ENCODE measurements at places on chromosomes 7 and 10.

- no peak overlapping the region for H3K4me3 ChIP-seq
- no peak for DNase-seq
- no peak overlapping the region for H3K27ac ChIP-seq
- no peaks in the 10 kb centered on the region for H3K36me3 ChIP-seq
- H3K27me3 ChIP-seq: no peaks in the 10 kb centered on the region
These were observed 17.2 kb downstream of the VSTM2A start for GRCh38 chr7:54559401-54559800.

- DNase-seq: no peak
- H3K27ac ChIP-seq: no peak overlapping the region
- peaks cover 2% of the 10 kb centered on the region for H3K4me1 ChIP-seq
- H3K36me3 ChIP-seq: no peaks in the 10 kb centered on the region
- H3K4me3 ChIP-seq: no peak overlapping the region
- H3K27me3 ChIP-seq: no peaks in the 10 kb centered on the region
These were observed 73.0 kb downstream of the ADCY1 start for GRCh38 chr7:45646996-45647825.

DNA sequence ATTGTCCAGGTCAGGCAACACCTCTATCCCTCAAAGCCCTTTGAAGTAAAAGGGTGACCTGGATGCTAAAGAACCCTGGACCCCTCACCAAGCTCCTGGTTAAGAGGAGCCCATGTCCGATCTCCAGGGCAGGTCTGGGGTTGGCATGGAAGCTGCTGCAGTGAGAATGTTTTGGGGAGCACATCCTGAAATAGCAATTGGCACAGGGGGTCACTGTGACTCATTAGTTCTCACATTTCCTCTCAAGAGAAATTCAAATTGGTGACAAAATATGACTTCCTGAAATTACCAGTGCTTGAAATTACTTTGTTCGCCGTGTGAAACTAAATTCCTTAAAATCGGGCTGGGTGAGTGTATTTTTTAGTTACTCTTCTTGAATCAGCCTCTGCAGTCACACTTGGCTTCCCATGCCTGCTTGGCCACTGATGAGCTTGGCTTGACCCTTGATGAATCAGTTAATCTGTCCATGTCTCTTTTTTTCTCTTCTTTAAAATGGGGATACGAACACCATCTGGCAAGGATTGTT, 18.8 kb upstream of the ARHGAP22 start:
- DNase-seq: no peak
- no peak overlapping the region for H3K4me3 ChIP-seq
- H3K27ac ChIP-seq: no peak overlapping the region
- no peaks in the 10 kb centered on the region for H3K27me3 ChIP-seq

DNA sequence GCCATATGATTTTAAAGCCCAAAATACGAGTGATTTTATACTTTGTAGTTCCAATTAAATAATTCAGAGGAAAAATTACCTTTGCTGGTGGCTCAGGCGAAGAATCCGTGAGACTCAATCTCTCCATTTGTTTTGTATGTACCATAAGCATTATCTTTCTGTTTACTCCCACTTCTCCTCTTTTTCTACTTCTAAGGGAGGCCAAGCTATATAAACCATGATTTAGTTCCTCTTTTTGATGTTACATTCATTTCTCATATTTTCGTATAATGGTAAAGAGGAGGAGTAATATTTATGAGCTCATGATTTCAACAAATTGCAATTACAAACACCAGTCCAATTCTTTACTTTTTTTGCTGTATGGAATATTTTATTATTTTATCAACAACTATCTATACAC, 50.6 kb upstream of the TES start:
- no peaks in the 10 kb centered on the region for H3K27me3 ChIP-seq
- H3K36me3 ChIP-seq: no peaks in the 10 kb centered on the region
- no peak overlapping the region for H3K27ac ChIP-seq
- no peak for DNase-seq
- no peak overlapping the region for H3K4me3 ChIP-seq

DNA sequence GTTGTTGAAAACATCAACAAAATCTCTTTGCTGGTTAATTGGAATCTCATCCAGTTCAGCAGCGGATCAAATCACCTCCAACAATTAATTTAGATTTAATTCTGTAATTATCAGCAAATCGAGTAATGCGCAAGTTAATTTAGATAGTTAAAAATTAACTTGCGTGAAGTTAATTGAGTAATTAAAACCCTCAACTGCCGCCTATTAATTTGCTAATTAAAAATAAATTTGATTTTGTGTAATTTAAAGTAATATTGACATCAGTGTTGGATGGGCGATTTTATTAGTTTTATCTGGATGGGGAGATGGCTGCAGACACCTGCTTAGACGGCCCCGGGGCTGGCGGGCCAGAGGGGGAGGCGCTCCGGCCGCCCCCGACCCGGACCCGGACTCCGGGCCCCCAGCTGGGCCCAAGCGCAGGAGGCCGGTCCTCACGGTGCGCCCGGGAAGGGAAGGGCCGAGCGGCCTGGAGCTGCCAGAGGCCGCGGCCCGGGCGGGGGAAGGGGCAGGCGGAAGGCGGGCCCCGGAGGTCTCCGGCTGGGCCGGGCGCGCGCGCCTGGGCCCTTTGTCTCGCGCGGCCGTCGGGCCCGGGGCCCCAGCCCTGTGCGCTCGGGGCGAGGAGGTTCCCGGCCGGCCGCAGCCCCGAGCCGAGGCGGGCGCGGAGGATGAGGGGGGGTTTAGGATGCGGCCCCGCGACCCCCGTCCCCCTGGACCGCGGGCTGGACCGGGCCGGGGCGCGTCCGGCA, 3.3 kb upstream of the UNCX start:
- peaks cover 4% of the 10 kb centered on the region for H3K4me1 ChIP-seq
- DNase-seq: no peak
- no peak overlapping the region for H3K27ac ChIP-seq
- H3K27me3 ChIP-seq: peaks cover 95% of the 10 kb centered on the region

DNA sequence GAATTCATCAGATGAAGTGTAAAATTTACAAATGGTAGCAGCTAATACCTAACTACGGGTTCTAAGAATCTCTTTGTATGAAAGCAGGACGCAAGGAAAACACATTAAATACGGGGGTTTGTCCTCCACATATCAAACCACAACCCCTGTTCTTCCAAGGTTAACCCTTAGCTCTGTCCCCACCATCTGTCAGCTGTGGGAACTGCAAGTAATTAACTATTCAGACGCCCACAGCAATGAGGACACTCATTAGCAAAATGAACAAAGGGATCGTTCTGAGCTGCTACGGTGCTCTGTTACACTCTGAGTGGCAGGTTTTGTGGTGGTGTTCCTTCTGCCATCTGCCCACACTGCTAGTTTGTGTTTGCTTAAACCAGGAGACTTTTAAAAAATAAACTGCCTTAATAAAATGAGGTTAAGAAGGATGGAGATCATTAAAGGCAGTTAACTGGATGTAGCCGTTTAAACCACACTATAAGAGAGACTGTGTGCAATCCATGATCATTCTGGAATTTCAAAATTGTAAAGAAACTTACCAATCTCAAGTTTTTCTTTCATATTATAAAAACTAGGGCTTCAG, 51.4 kb downstream of the C10orf67 start:
- peaks cover 5% of the 10 kb centered on the region for H3K27me3 ChIP-seq
- no peak overlapping the region for H3K4me3 ChIP-seq
- no peak for DNase-seq
- no peaks in the 10 kb centered on the region for H3K36me3 ChIP-seq
- H3K27ac ChIP-seq: no peak overlapping the region
